ENCODE measurements at places on chromosomes 3 and 15. TPM values are rescaled to one million over a fixed set of nuclear protein-coding genes. Genes with fewer than 3 reads are reported as not detected.

DNA sequence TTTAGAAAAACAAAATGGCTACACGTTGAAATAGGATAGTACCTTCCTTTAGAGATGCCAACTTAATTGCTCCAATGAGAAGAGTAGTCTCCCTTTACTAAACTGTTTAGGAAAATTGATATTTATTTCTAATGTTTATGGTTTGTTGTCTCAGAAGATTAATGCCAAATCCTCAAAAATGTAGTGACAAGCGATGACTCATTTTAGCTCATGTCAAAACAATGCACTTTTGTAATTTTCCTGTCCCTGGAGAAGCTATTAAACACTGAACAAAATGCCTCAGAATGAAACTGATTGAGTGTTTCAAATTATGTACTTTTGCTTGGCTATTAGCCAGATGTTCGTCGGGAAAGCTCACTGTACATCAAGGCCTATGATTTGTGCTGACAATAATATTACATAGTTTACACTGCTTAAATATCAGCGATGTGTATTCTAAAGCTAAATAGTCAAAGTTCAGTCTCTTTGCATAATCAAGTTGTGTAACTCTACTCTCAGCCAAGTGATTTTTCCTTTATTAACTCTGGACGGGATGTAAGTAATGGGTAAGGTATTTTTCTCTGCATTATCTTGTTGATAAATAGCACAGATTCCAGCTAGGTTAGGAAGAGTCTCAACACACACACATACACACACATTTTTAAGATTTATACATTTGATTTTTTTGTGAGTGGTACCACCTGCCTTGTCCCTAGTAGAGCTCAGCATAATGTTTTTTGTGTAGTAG is 83.7 kb downstream of the CMSS1 start:
- no peak for DNase-seq

- DNase-seq = no peak
These were observed 68.5 kb downstream of the PLCH1 start for GRCh38 chr3:155676252-155676981.

CACNA2D3 gene
- total RNA-seq = 0.48 TPM

IFT122 gene
- 30.5 TPM for total RNA-seq

DNAH12 gene
- total RNA-seq = 0.06 TPM

EXD1 gene
- not detected for total RNA-seq
